Activated effector memory CD4-positive, alpha-beta T cell treated with Interleukin-2 at 50 U/mL for 16 hours (primary cell): ENCODE measurements at places on chromosomes 5 and 9.

DNA sequence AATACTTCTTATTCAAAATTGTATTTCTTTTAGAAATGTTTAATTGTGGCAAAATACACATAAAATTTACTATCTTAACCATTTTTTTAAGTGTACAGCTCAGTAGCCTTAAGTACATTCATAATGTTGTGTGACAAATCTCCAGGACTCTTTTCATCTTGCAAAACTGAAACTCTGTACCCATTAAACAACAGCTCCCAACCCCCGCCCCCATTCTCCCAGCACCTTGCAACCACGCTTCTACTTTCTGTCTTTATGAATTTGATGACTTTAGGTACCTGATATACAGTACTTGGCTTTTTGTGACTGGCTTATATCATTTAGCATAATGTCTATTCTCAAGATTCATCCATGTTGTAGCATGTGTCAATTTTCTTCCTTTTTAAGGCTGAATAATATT is 2.8 kb upstream of the IL5 start:
- no peak for DNase-seq

DNA sequence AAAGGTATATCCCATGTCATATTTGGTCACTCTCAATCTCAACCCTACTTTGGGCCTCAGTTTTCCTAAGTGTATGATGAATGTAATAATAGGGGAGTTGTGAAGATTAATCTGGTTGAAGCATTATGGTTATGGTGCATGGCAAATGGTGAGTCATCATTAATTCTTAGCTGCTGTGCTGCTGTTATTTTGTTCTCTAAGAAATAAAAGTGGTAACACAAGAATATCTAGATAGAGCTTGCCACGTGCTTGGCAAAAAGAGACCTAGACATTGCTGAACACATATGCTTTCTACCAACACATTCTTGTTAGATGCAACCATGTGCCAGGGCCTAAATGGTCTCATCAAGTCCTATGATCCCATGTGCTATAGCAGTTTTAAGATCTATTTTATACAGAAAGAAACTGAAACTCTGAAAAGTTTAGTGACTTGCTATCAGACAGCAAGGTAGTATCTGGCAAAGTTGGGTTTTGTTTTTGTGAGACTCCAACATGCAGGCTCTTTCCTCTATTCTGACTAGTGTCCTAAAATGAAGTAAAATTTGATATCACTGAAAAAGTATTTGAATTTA is 699.9 kb upstream of the MEF2C start:
- DNase-seq = no peak

GRCh38 chr5:77449981-77450380 is 42.1 kb downstream of the WDR41 start:
- DNase-seq = no peak

GRCh38 chr9:134405527-134405926 is 79.3 kb downstream of the RXRA start:
- no peak for DNase-seq

GRCh38 chr9:32580631-32581300 is 7.8 kb upstream of the NDUFB6 start:
- no peak for DNase-seq

DNA sequence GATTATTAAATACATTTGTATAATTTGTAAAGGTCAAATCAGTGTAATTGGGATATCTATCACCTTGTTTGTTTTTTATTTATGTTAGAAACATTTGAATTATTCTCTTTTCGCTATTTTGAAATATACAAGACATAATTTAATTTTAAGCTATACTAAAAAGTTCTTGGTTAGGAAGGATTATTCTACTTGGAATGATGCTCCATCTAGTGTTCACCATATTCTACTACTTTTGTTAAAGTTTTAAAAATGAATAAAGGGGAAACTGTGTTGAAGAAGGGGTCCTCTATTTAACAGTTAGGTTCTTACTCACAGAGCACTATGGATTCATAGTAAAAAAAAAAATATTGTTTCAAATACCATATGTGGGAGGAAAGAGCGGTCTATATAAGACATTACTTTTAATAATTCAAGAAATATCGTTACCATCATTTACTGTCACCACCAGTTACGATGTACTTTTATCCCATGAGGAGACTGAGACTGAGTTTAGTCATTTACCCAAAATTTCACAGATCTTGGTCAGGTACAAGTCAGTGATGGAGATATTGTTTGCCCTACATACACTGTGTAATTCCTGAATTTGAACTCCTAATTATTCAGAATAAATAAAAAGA is 6.3 kb upstream of the STOM start:
- no peak for DNase-seq

DNA sequence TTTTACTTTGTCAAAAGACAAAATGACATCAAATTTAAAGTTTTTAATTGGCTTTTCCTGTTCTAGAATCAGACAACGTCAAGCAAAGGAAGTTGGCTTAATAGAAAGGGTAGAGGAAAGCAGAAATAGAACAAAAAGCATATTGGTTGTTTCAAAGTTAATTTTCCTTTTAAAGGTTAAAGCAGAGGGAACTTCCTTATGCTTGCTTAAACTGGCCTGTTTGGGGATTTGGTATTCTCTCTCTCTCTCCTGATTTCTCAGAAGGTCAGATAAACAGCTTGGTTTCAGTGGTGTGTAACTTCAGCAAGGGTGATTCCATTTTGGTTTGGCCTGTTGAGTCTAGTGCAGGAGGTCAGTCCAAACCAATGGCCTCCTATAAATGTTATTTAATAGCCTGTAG is 127.1 kb downstream of the SMARCA2 start:
- no peak for DNase-seq

GRCh38 chr9:70852711-70853240 is 268.6 kb downstream of the TRPM3 start:
- no peak for DNase-seq

DNA sequence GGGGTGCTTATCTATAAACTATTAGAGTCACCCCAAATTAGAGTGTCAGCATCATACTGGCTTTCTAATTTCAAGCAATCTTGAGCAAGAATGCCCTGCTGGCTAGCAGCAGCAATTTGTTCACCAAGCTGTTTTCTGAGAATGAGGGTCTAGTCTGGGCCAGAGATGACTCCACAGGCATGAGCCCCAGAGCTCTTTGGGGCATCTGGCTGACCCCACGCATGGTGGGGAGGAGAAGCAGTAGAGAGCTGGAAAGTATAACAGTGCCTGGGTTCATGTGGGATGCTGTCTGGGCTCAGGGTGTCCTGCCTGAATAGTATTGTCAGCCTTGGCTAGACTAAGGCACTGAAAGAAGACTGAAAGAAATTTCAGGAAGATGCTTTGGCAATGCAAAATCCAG is 64.9 kb downstream of the C6 start:
- DNase-seq = no peak

DNA sequence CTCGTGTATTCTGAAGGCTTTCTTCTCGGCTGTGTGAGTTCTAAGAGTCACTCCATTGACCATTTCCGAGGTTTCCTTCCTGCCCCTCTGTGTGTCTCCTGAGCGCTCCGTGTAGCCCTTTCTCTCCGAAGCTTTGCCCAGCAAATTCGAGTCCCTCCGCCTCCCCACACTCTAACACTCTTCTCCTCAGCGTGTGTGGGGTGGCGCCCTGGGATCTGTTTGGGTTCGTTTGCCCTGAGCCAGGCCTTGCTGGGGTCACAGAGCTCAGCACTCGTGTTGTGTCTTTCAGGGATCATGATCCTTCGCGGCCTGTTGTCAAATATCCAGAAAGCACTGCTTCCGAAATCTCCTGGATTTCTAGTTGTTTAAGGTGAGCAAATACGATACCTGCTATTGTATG is 5.6 kb upstream of the PAEP start:
- no peak for DNase-seq

GRCh38 chr9:10525972-10526371 is 86.8 kb downstream of the PTPRD start:
- DNase-seq = no peak

DNA sequence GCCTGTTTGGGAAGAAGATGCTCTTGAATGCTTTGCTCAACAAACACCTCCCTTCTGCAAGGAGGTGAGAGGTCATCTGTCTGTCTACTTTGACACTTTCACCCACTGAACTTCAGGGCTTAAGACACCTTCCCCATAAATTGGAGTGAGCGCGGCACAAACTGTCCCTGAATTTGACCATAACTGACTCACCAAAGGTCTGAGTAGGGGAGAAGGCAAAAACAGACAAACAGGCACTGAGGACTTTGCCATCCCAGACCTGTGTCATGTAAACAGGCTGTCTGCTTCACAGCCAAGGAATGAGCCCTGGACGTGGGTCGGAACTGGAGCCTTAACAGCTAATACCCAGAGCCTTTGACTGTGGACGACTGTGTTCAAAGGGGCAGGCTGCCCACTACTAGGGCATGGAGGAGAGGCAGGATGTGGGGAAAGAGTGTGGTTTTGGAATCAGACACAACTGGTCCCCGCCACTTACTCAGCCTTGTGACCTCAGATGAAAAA is 320.9 kb upstream of the KLF4 start:
- no peak for DNase-seq

DNA sequence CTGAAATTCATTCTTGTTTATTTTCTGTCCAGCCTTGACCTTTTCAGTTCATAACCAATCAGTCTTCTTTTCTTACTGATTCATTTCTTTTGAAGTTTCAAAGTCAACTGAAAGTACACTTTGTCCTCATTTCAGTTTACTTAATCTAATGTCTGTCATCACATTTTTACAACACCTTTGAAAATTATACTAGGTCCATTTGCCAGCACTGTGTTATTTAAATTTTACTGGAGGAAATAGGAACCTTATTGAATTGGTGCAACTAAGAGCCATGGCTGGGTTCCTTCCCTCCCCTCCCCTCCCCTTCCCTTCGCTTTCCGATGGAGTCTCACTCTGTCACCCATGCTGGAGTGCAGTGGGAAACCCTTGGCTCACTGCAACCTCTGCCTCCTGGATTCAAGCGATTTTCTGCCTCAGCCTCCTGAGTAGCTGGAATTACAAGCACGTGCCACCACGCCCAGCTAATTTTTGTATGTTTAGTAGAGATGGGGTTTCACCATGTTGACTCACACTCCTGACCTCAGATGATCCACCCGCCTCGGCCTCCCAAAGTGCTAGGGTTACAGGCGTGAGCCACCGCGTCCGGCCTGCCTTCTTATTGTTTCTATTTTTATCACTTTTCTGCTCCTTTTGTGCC is 6.3 kb downstream of the RMI1 start:
- no peak for DNase-seq

DNA sequence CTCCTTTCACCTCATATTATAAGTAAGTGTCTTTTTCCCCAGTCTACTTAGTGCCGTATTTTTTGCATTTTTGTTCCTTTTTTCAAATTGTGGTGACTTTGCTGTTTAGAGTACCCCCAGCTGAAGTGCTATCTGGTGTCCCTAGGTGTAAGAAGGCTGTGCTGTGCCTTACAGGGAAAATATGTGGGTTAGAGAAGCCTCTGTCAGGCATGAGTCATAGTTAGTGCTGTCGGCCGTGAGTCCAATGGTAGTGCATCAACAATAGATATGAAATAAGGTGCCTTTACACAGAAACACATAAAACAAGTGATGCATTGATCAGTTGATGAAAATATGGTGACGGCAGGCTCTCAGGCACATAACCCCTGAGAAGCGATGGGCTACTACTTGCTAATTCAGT is 20.1 kb downstream of the SYK start:
- no peak for DNase-seq

DNA sequence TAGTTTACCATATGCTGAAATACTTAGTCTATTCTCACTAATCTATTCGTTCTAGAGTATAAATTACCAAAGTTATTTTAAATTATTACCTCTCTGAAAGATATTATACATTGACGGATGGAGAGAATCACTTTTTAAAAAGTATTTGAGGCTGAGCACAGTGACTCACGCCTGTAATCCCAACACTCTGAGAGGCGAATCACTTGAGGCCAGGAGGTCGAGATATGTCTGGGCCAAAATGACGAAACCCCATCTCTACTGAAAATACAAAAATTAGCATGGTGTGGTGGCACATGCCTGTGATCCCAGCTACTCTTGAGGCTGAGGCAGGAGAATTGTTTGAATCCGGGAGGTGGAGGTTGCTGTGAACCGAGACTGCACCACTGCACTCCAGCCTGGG is 64.0 kb upstream of the SPATA31C2 start:
- DNase-seq = no peak

- DNase-seq = no peak
These were observed 17.9 kb downstream of the ITGA1 start for GRCh38 chr5:52805615-52806014.

DNA sequence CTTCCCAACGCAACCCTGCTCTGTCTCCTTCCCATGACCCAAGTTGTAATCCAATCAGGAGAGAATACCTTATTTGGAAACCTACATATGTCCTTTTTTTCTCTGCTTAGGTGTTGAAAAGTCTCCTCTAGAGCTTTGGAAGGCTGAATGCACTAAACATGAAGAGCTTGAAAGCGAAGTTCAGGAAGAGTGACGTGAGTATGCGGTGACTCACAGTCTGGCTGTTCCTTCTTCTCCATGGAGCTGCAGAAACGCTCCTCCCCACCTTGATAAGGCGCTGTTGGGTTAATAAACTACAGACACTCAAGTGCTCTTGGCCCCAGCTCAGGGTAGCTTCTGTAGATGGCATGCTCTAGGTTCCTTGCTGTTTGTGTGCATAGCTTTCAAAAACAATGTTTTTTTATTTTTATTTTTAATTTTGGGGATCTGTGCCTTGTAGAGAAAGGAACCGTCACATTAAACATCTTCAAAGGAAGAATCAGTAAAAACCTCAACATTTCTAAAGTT is 30.7 kb downstream of the RAI14 start:
- DNase-seq = no peak

DNA sequence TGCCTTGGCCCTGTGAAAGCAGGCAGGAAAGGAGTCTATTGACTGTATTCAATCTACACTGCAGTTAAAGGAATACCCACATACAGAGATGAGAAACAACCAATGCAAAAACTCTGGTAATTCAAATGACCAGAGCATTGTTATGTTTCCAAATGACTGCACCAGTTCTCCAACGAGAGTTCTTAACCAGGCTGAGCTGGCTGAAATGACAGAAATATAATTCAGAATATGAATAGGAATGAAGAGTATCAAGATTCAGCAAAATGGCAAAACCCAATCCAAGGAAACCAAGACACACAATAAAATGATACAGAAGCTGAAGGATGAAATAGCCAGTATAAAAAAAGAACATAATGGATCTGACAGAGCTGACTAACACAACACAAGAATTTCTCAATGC is 119.1 kb downstream of the HTR4 start:
- DNase-seq = no peak

- no peak for DNase-seq
These were observed 509.6 kb upstream of the TNC start for GRCh38 chr9:115627511-115627910.

DNA sequence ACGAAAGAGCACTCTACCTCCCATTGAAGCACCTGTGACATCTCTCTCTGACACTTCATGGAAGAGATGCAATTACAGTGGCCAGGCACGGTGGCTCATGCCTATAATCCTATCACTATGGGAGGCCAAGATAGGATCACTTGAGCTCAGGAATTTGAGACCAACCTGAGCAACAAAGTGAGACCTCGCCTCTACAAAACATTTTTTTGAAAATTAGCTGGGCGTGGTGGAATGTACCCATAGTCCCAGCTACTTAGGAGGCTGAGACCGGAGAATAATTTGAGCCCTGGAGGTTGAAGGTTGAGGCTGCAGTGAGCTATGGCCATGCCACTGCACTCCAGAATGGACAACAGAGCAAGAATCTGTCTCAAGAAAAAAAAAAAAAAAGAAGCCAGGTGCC is 45.5 kb downstream of the GLDC start:
- no peak for DNase-seq

GRCh38 chr9:136157477-136158265 is 39.0 kb upstream of the TMEM250 start:
- DNase-seq = no peak

- DNase-seq = no peak
These were observed 15.5 kb downstream of the ADGRD2 start for GRCh38 chr9:124465736-124466135.
